LHCN-M2 (cell line): ENCODE measurements at places on chromosomes 16 and 17. TPM values are rescaled to one million over a fixed set of nuclear protein-coding genes. Genes with fewer than 3 reads are reported as not detected.
A peak's percentile ranks its signal among the peaks of the same experiment; 100 is the strongest.

MIEN1 gene
- 68.3 and 71.0 TPM in 2 replicates for total RNA-seq

HSD17B1 gene
- 0.26 and 0.34 TPM in 2 replicates for total RNA-seq

MMP2 gene
- total RNA-seq, result 349 and 405 TPM in 2 replicates

HID1 gene
- total RNA-seq, result not detected in 2 replicates

CACNA1H gene
- total RNA-seq, result not detected in 2 replicates

GLP2R gene
- total RNA-seq, result not detected in 2 replicates

SOX8 gene
- total RNA-seq, result 5.7 and 23.1 TPM in 2 replicates

SUMO2 gene
- total RNA-seq, result 104 and 109 TPM in 2 replicates

GRCh38 chr17:41976142-41976768, 9.7 kb downstream of the CNP start:
- DNase-seq, result no peak

GRCh38 chr17:73738751-73739575, 94.7 kb upstream of the SDK2 start:
- DNase-seq, result no peak

DNA sequence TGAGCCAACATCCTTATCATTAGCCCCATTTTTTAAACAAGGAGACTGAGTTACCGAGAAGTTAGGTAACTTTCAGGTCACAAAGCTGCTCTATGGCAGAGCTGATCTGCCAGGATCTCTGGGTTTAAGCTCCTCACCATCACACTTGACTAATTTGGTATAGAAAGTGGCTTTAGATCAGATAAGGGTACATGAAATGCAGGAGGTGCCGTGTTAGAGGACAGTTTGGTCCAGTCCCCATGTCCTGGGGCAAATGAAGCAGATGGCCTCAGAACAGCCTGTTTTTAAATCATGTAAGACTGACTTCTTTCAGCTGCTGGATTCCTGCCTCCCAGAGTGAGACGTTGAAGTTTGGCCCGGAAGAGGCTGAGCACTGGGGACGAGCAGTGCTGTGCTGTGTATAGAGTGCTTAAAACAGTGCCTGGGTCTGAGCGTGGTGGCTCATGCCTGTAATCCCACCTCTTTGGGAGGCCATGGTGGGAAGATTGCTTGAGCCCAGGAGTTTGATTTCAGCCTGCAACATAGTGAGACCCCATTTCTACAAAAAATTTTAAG, 187.0 kb upstream of the CACNG3 start:
- DNase-seq, result no peak

- DNase-seq, result no peak
Measured at GRCh38 chr17:75093548-75094158, 5.9 kb downstream of the SLC16A5 start.

DNA sequence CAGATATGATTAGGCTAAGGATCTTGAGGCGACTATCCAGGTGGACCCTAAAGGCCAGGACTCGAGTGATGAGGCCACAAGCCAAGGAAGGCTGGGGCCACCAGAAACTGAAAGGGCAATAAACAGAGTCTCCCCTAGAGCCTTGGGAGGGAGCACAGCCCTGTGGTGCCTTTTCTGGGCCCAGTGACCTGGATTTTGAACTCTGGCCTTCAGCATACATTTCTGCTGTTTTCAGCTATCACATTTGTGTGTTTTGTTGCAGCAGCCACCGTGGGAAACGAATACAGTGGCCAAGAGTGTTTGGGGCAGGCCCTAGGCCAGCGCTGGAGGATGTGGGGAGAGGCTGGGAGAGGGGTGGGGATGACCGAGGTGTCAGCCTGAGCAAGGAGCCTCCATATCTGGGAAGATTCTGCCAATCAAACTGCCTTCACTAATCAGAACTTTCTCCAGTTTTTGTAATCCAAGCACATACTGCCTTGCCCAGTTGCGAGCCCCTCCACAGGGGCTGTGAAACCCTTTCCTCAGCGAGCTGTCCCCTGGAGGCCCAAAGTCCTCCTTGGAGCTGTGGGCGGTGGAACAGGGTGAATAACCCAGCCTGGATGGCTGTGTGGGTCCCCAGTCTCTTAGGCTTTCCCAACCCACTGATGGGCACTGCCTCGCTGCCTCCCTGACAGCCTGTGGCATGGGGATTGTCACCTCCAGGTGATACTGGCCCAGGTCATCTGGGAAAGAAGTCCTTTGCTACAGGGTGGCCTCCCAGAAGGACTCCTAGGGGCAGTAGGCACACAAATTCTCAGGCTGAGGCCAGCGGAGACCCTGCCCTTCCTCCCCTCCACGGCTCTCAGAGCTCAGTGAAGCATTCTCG, 16.8 kb downstream of the B9D1 start:
- DNase-seq, result no peak

DNA sequence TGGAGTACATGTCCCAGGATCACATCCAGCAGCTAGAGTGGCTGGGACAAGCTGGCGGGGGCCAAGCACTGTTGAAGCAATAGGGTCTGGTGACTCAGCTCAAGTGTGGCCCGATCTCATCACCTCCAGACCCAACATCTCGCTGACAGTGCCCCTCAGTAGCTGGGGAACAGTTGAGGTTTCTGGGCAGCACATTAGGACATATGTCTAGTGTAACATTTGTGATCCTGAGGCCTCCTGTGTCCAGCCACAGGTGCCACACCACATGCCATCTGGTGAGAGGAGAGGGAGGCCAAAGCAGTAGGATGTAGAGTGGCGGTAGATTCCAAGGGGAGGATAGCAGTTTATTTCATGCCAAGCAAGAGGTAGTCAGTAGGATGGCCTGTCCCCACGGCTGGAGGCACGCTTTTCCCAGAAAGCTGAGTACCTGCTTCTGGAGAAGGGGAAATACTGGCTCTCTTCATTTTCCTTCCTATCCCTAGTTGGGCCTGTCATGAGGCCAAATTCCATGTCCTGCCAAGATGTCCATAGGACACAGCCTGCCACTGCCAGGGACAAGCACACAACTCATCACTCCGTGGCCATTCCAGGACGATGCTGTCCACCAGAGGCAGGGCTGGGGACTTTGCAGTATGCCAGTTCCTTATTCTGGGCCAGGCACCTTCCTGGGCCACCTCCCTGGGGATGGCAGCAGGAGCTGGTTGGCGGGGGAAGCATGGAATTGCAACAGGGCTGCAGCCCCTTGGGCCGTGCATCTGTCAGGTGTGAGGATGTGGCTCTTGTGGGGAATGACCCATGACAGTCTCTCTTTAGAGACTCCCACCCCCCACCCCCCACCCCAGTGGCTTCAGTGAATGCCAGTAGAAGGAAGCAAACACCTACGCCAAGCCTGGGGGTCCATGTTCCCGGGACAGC, 24.0 kb downstream of the GGA3 start:
- DNase-seq, result no peak

DNA sequence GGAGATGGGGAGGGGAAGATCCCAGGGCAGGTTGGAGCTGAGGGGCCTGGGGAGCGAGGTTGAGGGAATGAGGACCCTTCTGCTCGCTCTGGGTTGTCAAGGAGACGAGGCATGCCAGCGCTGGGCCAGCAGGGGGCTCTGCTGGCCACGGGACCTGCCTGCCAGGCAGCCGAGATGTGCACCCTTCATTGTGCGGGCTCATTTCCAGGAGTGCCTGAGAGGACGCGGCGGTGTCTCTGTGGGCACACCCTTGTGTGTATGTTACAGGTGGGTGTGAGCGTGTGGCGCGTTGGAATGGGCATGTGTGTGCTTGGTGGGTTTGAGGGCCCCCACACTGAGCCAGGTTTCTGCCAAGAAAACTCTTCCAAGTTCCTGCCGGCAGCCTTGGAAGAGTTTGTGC, 15.9 kb downstream of the ARHGAP23 start:
- DNase-seq, result peak; percentile 42

- peak; percentile 98 for DNase-seq
Measured at GRCh38 chr16:87723226-87723623, 42.6 kb downstream of the KLHDC4 start.

DNA sequence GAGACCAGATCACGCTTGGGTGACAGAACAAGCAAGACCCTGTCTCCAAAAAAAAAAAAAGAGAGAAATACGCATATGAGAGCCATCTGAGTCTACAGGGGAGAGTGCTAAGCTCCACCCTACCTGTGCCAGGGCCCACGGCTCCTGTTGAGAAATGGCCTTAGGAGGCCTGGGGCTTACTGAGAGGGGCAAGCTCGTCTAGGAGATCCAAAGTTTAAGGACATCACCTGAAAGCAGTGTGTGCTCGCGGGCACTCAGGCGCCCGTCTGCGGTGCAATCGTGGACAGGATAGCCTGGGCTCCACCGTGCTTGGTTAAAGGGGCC, 14.5 kb upstream of the BAIAP2 start:
- no peak for DNase-seq

DNA sequence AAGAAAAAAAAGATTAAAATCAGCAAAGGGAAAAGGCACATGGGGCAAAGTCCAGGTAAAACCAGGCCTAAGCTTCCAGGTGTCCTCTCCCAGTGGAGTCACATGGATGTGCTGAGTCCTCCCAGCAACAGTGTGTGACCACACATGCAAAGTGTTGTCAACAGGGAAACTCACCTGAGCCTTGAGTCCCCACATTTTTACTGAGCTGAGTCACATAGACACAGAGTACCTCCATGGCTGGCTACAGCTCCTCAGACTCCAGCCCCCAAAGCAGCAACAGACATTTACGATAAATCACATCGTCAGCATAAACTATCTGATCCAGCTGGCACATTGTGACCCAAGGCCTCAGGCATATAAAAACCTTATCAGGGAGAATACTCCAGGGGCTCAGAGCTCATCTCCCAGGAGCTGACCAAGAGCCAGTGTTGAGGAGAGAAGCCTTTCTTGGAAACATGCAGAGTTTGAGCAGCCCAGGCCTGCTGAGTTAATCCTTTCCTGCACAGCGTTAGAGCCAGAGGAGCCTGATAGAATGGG, 20.5 kb downstream of the ERCC4 start:
- no peak for DNase-seq

DNA sequence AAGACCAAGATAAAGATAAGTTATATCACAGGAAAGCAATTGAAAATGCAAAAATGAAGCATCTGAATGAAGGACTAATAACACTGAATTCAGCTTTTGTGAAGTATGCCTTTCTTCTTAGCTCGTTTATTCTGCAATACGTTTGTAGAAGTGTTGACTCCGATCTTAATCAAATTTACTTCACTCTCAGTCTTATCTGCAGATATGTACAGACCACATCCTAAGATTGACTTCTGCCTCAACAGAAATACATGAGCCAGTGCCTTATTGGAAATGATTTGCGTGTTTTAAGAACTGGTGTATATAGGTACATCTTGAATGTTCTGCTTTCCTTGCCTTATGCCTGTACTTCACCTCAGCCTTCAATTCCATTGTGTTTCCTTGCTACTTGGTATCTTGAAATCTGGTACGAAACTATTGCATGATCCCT, 1.3 kb downstream of the ATF7IP2 start:
- DNase-seq, result no peak

GRCh38 chr17:57756951-57757350, 11.9 kb upstream of the CCDC182 start:
- no peak for DNase-seq

DNA sequence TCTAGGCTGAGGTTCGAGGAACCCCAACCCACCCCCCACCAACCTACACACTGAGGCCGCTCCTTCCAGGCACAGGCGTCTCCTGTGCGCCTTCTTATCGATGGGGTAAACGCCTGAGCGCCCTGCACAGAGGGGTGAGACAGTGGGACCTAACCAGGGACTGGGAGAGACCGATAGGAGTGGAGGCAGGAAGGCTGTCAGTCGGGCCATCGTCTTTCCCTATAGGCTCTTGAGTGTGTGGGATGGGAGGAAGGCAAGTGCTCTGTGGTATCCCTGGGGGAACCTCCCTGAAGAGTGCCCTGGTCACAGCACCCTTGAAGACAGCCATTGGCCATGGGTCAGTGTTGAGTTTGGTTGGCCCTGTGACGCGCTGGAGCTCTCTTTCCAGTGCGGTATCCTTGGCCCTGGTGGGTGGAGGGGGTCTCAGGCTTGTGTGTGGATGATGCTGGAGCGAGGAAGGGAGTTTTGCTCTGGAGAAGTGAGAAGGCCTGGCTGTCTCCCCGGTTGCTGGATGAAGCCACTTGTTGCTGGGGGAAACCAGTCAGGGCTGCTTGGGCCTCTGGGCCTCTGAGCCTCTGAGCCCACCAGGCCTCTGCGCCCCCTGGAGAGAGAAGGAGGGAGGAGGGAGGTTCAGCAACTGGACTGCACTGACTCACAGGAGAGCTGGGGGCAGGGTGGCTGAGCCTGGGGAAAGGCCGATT, 1.7 kb downstream of the GPRC5C start:
- DNase-seq, result no peak

DNA sequence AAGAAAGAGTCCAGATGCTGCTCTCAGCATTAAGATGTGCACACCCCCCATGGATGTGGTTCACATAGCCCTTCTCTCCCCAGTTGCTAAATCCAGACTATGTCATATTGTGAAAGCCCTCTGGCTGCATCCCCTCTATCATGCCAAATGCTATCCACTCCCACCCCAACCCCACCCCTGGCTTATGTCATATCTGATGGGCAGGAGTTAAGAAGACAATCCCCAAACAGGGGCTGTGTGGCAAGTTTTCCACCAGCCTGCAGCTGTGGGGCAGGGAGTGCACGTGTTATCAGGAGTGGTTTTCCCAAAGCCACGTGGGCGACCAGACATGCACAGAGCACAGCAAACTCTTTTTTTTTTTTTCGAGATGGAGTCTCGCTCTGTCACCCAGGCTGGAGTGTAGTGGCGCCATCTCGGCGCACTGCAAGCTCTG, 10.0 kb downstream of the FAM117A start:
- DNase-seq, result no peak

DNA sequence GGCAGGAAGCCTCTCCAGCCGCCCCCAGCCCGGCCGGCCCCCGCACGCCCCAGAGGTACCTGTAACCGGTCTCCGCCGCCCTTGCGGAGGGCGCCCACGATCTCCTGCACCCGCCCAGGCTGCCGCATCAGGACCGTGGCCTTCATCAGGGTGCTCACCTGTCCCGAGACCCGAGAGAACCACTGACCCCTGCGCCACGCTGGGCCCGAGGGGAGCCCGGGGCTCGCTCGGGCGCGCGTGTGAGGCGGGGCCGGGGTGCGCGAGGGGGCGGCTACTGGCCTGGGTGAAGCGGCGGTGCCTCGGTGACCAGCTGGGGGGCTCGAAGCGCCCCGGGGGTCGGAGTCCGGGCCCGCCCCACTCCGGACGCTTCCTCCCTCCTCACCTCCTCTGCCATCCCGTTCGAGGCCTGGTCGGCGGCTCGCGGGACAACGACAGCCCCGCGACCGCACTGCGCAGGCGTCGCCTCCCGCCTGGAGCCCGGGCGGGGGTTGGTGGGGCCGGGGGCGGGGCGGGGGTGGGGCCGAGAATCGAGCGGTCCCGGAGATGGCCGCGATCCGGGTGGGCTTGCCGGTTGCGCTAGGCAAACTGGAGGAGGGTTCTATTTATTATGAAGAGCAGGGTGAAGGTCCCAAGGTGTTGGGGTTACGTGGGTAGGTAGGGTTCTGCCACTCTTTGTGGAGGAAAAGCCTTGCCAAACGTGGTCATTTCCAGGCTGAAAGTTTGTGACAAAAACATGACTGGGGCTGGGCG, at the start of gene NT5C3B:
TSS of gene NT5C3B (minus strand) at position 433 of the 750 bp plus-strand sequence. CDS start at position 394, 39 bp downstream.
- peak; percentile 35 for DNase-seq

DNA sequence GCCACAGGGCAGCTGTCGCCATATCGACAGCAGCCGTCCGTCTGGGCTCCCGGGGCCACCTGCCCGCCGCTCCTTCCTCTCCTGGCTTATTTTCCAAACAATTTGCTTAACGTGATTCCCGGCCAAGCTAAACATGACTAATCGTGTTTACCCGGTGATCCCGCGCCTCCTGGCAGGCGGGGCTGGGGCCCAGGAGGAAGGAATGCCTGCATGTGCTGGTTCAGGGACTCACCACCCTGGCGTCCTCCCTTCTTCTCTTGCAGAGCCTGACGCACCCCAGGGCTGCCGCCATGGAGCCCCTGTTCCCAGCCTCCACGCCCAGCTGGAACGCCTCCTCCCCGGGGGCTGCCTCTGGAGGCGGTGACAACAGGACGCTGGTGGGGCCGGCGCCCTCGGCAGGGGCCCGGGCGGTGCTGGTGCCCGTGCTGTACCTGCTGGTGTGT, 6.1 kb downstream of the SSTR5 start:
- peak; percentile 76 for DNase-seq
